Fibroblast of villous mesenchyme (primary cell): ENCODE measurements at places on chromosomes 12 and 14. TPM values are rescaled to one million over a fixed set of nuclear protein-coding genes. Genes with fewer than 3 reads are reported as not detected.

GDF3 gene
- total RNA-seq = not detected in 2 replicates

SSPN gene
- 11.6 and 22.0 TPM in 2 replicates for total RNA-seq

GARIN6 gene
- not detected in 2 replicates for total RNA-seq

RAD9B gene
- total RNA-seq = 0.64 and 1.3 TPM in 2 replicates

P2RX2 gene
- total RNA-seq = not detected in 2 replicates

MYL2 gene
- total RNA-seq = not detected in 2 replicates

LRIG3 gene
- total RNA-seq = 66.0 and 97.2 TPM in 2 replicates

PPP1R36 gene
- total RNA-seq = 0.97 and 3.5 TPM in 2 replicates

C14orf132 gene
- 20.6 and 22.9 TPM in 2 replicates for total RNA-seq

GDF11 gene
- total RNA-seq = 3.9 and 6.5 TPM in 2 replicates

NAB2 gene
- total RNA-seq = 38.0 and 39.6 TPM in 2 replicates

ADCY6 gene
- total RNA-seq = 39.6 and 47.1 TPM in 2 replicates

FGF23 gene
- total RNA-seq = not detected in 2 replicates

OTOGL gene
- total RNA-seq = under 0.01 TPM in 2 replicates

POLE2 gene
- total RNA-seq = 14.2 and 17.3 TPM in 2 replicates

RHEBL1 gene
- 0.64 and 0.86 TPM in 2 replicates for total RNA-seq
